ENCODE measurements at places on chromosomes 4 and X. TPM values are rescaled to one million over a fixed set of nuclear protein-coding genes. Genes with fewer than 3 reads are reported as not detected.

The FGF2 gene
- 30.8 TPM for total RNA-seq

The ELK1 gene
- total RNA-seq, result 26.5 TPM

The TMEM144 gene
- total RNA-seq, result 6.8 TPM

The RASL11B gene
- total RNA-seq, result 0.66 TPM

The BEND2 gene
- not detected for total RNA-seq

The CT83 gene
- not detected for total RNA-seq

The FAM53A gene
- total RNA-seq, result 2.3 TPM

The ZNF732 gene
- total RNA-seq, result 0.29 TPM

The KLHL5 gene
- total RNA-seq, result 55.9 TPM

The RAB9A gene
- 37.5 TPM for total RNA-seq

The LINC00632 gene
- 1.7 TPM for total RNA-seq

The FAM241A gene
- 0.83 TPM for total RNA-seq

The ZNF630 gene
- 2.0 TPM for total RNA-seq

The FGD1 gene
- total RNA-seq, result 9.3 TPM

Data from smooth muscle cell of trachea (primary cell).